ENCODE measurements at places on chromosomes 1 and 21. TPM values are rescaled to one million over a fixed set of nuclear protein-coding genes. Genes with fewer than 3 reads are reported as not detected.

MRPL9 gene
- total RNA-seq = 194 TPM

RHBG gene
- total RNA-seq = not detected

KRTAP12-2 gene
- not detected for total RNA-seq

STX12 gene
- total RNA-seq = 22.2 TPM

SETD4 gene
- total RNA-seq = 9.6 TPM

Measured in A375 (cell line).